ENCODE measurements at places on chromosomes 4 and X.

GRCh38 chrX:65997978-65998717 lies 41.7 kb downstream of the VSIG4 start:
- DNase-seq = no peak

GRCh38 chr4:153514001-153514526 lies 47.9 kb downstream of the TMEM131L start:
- no peak for DNase-seq

DNA sequence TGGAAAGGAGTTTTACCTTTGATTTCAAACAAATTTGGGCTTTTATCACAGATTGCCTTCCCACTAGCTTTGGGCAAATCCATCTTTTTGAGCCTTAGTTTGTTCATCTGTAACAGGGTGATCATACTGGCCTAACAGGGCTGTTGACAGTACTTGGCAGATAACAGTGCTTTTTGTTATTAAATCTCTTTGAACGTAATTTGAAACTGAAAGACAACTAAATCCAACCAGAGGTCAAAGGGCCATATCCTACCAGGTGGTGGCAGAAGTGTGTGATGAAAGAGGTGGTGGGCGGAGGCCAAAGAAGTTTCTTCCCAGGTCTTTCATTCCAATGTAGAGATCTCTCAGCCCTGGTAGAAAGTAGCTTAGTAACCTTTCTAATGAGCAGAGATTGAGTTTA lies 35.2 kb upstream of the TADA2B start:
- DNase-seq = no peak

DNA sequence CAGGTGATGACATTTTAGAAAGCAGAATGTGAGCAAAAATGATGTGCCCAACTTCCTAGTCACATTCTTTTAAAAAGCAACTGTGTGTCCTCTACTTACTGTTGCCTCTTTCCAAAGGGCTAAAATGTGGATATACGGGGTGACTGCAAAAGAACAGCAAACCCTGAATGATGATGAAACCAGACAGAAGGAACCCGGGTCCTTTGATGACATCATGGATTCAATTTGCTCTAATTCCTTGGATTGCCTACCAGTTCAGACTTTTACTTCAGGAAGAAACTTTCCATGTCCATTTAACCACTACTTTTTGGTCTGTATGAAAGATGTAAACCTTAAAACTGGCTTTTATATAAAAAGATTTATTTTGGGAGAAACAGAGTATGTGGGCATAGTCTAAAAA lies 190.9 kb upstream of the MAB21L2 start:
- no peak for DNase-seq

GRCh38 chr4:172648471-172648870 lies 520.1 kb upstream of the GALNT7 start:
- no peak for DNase-seq

GRCh38 chr4:23484689-23485088 lies 405.2 kb downstream of the PPARGC1A start:
- DNase-seq = no peak

- no peak for DNase-seq
Observed at GRCh38 chr4:27973056-27973455, 1112.4 kb downstream of the STIM2 start.

GRCh38 chrX:22247169-22247568 lies 25.5 kb upstream of the CBLL2 start:
- no peak for DNase-seq

DNA sequence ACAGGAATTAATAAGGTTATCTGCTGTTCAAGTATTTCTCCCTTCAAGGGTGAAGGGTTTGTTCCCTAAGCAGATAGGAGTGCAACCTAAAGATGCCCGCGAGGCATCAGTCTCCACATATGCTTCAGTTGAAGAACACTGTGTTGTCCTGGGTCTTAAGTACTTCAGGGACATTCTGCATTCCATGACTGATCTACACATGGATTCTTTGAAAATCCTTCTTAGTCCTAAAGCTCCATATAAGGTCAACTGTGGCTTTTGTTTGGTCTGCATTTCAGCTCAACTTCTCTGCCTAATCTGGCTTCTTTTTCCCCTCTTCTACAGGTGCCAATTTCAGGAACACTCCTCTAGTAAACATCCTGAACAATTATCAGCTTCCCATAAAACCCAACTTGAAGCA lies 21.8 kb upstream of the CTSO start:
- no peak for DNase-seq

DNA sequence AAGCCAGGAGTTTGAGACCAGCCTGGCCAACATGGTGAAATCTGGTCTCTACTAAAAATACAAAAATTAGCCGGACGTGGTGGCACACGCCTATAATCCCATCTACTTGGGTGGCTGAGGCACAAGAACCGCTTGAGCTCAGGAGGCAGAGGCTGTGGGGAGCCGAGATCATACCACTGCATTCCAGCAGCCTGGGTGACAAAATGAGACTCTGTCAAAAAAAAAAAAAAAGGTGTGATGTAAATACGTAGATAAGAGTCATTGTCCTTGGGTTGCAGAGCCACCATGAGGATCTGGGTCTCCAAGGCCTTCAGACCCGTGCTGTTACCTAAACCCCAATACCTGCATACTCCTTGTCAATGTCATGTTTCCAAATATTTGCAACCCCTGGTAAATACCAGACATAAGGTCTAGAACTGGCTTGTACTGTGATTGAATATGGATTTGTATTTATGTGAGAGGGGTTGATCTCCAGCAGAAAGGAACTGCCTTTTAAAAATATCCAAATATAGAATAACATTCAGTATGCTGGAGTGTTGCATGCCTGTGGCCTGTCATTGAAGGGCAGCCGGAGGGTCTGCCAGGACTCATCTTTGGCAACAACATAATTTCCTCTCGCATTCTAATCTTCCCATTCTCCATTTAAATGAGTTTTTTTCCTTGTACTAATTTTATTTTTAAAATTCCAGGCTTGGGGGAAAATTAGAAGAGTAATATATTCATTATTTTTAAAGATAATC lies 40.4 kb downstream of the ATXN3L start:
- DNase-seq = no peak

DNA sequence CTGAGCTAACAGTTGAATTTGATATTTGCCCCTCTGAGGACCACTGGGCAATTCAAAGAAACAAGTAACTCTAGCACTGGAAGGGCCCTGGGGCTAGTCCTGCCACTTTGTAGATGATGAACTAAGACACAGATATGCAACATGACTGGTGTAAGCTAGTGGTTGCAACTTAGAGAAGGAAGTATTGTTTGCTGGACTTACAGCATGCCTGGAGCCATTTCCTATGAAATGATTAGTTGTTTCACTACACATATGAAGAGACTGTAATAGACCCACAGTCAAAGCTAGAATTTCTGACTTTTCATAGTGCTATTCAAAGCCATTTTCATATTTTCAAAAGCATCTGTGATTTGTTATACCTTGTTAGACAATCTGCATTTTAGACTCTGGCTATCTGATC lies 96.2 kb downstream of the TSPAN7 start:
- no peak for DNase-seq

GRCh38 chrX:37476571-37477170 lies 94.8 kb upstream of the LANCL3 start:
- no peak for DNase-seq

DNA sequence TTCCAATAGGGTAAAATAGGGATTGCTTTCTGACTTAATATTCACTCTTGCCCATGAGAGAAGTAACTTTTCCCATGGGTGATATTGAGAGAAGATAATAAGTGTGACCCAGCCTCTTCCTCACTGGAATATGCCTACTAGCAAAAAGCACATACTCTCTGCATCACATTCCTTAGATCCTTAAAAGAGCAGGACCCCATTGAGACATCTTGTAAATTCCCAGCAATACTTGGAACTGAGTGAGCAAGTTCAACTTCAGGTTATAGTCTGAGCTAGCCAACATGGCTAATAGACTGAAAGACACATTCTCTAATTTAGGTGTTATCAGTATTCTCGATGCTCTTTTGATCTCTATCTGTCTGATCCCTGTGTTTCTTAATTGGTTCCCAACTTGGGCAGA lies 1372.3 kb downstream of the STIM2 start:
- DNase-seq = no peak

GRCh38 chrX:31459361-31459760 lies 387.5 kb upstream of the FTHL17 start:
- no peak for DNase-seq

- no peak for DNase-seq
Observed at GRCh38 chr4:109022961-109023360, 260.1 kb upstream of the ETNPPL start.

DNA sequence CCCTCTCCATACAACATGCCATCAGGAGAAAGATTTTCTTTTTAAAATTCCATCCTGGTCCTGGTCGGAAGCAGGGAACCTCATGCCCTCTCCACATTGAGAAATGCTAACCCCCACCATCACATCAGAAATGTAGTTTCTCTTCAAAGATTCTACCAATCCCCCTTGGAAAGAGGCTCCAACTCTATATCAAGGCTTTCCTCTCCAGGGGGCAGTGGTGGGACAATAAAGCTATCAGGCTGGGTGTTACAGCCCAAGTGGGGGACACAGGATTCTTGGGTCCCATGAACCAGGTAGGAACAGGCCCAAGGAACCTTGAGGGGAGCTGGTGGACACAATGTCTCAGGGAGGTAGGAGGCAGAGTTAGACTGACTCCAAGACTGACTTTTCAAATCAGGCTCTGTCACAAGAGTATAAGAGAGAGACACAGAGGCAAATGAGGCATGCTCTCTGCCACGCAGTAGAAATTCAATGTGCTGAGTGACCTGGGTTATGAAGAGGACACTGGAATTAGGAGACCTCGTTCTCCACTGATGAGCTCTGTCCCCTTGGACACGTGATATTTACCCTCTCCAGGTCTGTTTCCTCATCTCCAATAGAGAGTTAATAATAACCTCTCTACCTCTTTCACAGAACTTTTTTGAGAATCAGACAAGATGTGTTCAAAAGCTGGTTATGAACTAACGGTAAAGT lies 4.5 kb downstream of the GJB1 start:
- no peak for DNase-seq

GRCh38 chr4:68591204-68591603 lies 15.1 kb upstream of the UGT2B17 start:
- no peak for DNase-seq

- no peak for DNase-seq
Observed at GRCh38 chr4:173191623-173192041, 23.0 kb downstream of the GALNT7 start.

DNA sequence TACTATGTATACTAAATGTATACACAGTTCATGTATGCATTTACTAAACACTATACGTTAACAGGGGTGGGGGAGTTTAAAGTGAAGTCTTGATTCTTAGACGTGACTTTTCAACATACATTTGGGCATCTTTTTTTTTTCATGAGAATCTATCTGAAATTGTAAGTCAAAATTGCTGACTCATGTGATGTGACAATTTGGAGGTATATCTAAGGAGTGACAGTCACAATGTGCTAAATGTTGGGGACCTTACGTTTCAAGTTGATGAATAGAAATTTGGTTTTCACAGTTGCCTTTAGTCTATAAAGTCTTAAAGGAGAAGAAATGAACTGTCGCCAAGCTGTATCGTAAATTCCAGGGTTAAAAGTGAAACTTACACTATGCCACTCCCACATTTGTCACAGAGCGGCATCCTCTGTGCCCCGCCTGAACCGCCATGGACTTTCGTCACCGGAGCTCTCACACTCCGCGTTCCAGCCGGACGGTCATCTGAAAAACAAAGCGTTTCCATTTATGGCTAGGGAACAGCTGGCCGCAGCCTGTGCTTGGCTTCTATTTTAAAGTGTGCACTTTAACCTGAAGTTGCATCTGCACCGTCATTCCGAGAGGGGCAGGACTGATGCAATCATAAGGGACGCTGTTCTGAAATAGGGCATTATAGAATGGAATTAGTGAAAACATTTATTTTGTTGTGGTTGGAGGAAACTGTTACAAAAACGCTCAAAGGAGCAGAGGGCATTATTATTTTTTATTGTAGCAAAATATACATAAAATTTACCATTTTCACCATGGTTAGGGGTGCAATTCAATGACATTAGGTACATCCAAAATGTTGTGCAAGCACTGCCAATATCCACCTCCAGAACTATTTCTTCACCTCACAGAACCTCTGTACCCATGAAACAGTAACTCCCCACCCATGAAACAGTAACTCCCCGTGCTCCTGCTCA lies 30.9 kb downstream of the PDLIM3 start:
- no peak for DNase-seq

DNA sequence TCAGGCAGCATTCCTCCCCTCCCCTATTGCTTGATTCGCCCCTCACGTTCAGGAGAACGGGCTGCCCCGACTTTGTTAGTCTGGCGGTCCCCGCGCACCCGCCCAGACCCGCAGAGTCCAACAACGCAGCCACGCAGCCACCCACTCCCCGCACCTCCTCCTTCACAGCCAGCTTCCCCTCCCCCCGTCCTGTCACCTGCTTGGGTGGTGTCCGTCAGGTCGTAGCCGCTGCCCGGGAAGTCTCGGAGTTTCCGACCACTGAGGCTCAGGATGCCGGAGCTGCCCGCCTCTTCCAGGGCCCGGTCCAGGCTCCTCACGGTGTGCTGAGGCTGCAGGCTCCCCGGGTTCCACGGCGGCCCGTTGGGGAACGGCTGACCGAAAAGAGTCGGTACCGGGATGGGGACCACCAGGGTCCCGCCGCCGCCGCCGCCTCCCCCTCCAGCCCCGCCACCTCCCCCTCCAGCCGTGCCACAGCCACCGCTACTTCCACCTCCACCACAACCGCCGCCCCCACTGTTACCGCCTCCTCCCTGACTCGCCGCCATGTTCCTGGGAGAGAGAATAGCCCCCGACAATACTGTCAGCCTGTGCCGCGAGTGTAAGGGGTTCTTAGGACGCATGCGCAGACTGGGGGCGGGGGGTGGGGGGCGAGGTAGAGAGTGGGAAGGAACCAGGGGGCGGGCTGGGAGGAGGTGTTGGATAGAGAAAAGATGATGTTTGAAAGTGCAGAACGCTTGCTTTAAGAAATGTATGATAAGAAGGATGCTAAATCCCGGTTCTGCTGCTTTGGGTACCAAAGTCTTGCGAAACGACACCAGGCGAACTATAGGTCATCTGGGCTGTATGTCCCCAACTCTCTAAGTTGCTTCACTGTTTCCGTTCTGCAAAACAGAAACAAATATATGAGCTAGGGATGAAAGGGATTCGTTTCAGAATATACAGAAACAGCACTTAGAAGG lies at the start of gene LRCH2:
Gene LRCH2, minus strand, starts transcription at position 600 of the 959 bp plus-strand sequence. Its CDS starts 55 bp downstream, at position 545.
- no peak for DNase-seq

GRCh38 chrX:23503835-23504539 lies 163.3 kb upstream of the PRDX4 start:
- no peak for DNase-seq

GRCh38 chrX:10156199-10157031 lies at the start of gene CLCN4:
Gene CLCN4, plus strand, starts transcription at chrX:10156975. Its CDS starts 28,058 bp downstream, at chrX:10185033.
- no peak for DNase-seq

DNA sequence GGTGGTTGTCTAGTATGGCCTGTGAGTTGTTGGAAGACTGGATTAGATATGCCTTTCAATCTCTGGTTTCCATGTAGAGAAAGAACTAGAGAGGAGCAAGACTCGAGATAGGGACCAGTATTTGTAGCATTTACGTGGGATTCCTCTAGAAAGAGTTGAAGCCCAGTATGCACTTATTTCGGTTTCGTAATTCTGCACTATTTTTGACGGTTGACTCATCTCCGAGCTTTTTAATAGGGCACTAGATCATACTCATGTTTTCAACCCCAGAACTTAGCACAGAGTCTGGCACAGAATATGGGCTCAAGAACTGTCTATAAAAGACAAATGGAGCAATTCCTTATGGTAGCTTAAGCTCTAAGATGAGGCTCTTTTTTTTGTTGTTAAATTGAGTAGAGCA lies 15.7 kb downstream of the HELT start:
- DNase-seq = no peak

GRCh38 chr4:95742872-95743271 lies 97.0 kb upstream of the PDHA2 start:
- DNase-seq = no peak

Data from stimulated activated CD8-positive, alpha-beta memory T cell treated with anti-CD3 and anti-CD28 coated beads, Interleukin-7, amount 100 ng/mL, for 1 hour (primary cell).